Neural crest cell (in vitro differentiated cells): ENCODE measurements at places on chromosomes 16 and 17. TPM values are rescaled to one million over a fixed set of nuclear protein-coding genes. Genes with fewer than 3 reads are reported as not detected.

DNA sequence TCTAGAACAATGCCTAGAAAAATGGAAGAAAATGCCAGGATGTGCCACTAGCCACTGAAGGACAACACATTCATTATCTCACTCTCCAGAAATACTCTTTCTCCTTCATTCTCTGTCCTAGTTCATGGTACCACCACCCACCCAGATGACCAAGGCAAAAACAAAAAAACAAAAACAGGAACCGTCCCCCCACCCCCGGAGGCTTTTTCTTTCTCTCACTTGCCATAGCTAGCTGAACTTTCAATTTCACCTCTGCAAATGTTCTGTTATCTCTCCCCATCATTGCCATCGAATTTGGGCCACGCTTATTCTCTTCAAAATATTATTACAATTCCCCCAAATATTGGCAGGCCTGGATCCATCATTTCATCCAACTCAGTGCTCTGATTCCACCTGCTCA, 49.0 kb downstream of the SOX9 start:
- no peak for DNase-seq
- H3K4me3 ChIP-seq, result no peak overlapping the region
- H3K27me3 ChIP-seq, result peaks cover 3% of the 10 kb centered on the region

GRCh38 chr16:46748775-46749705, 896 bp upstream of the MYLK3 start:
- H3K4me1 ChIP-seq, result peaks cover 37% of the 10 kb centered on the region
- H3K4me3 ChIP-seq, result no peak overlapping the region
- H3K36me3 ChIP-seq, result no peaks in the 10 kb centered on the region
- H3K27me3 ChIP-seq, result no peaks in the 10 kb centered on the region

- H3K4me3 ChIP-seq, result no peak overlapping the region
- peaks cover 11% of the 10 kb centered on the region for H3K4me1 ChIP-seq
- H3K36me3 ChIP-seq, result peaks cover 10% of the 10 kb centered on the region
- DNase-seq, result no peak
- no peaks in the 10 kb centered on the region for H3K27me3 ChIP-seq
Observed at GRCh38 chr16:66523861-66524354, 26.0 kb downstream of the TK2 start.

GRCh38 chr17:4944554-4945175, 3.7 kb downstream of the PFN1 start:
- peak overlapping the region; percentile 96 for H3K4me3 ChIP-seq
- H3K36me3 ChIP-seq, result peaks cover 20% of the 10 kb centered on the region
- H3K27me3 ChIP-seq, result peaks cover 11% of the 10 kb centered on the region

DNA sequence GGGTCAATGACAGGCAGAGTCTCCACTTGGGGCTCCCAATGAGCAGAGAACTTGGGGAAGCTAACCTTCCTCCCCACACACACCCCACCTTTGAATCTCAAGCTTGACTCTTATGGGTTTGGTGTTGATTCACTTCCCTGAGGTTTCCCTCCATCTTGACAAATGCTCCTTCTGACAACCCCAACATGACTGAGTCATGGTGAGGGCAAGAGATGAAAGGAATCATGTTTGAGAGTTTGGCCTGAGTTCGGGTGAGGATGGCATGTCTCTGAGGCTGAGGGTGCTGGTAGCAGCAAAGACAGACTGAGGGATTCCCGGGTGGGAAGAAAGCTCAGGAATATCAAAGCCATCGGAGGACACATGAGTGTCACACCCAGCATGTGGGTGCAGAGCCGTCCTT, 18.7 kb downstream of the KRT9 start:
- H3K27me3 ChIP-seq, result peaks cover 9% of the 10 kb centered on the region

DNA sequence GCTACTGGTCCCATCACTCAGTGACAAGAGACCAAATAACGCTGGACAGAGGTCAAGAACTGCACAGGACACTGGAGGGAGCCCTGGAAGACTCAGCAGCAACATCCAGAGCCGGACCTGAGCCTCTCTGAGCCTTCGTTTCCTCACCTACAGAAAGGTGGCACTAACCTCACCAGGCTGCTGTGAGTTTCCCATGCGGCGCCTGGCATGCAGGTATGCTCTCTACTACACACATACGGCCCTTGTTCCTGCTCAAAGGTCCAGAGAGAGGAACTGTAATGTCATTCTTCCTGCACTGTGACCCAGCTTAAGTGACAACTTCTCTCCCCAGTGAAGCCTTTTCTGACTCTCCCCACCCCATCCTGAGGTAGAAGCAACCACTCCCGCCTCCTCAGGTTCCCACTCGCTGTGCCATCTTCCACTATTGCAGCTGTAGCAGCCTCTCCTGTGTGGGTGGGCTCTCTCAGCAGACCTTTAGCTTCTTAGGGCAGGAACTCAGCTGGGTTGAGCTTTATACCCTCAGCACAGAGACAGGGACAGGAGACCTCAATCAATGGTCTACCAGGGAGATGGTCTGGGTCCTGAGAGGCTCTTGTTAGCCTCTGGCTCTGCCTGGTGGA, 43.9 kb upstream of the SREBF1 start:
- no peak for DNase-seq
- no peak overlapping the region for H3K4me3 ChIP-seq
- peaks cover 29% of the 10 kb centered on the region for H3K4me1 ChIP-seq
- no peak overlapping the region for H3K27ac ChIP-seq
- no peaks in the 10 kb centered on the region for H3K36me3 ChIP-seq

GRCh38 chr17:38872027-38872511, 2.2 kb downstream of the LASP1 start:
- H3K4me1 ChIP-seq, result peaks cover 56% of the 10 kb centered on the region
- H3K36me3 ChIP-seq, result peaks cover 2% of the 10 kb centered on the region
- H3K27me3 ChIP-seq, result peaks cover 30% of the 10 kb centered on the region
- no peak for DNase-seq
- H3K27ac ChIP-seq, result peak overlapping the region; percentile 91
- peak overlapping the region; percentile 93 for H3K4me3 ChIP-seq

DNA sequence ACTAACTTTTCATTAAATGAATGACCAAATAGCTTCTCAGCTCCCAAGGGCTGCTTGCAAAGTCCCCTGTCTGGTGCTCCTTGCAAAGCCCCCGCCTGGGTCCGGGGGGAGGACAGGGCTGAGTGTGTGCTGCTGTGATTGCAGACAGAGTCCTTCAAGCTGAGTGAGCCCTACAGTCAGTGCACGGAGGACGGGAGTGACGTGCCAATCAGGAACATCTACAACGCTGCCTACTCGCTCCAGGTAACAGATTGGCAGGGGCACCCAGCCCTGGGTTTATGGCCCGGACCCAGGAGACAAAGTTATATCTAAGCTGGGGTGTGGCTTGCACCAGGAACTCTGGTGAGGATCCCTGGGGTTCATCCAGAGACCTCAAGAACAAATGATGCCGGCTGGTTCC, 27.1 kb downstream of the SCNN1G start:
- H3K27ac ChIP-seq, result no peak overlapping the region
- H3K36me3 ChIP-seq, result no peaks in the 10 kb centered on the region
- H3K4me3 ChIP-seq, result no peak overlapping the region
- H3K4me1 ChIP-seq, result no peaks in the 10 kb centered on the region
- peaks cover 26% of the 10 kb centered on the region for H3K27me3 ChIP-seq
- DNase-seq, result no peak

Gene ASB16
- total RNA-seq, result 0.25 and 0.26 TPM in 2 replicates
